ENCODE measurements at places on chromosomes 2 and 18. TPM values are rescaled to one million over a fixed set of nuclear protein-coding genes. Genes with fewer than 3 reads are reported as not detected.

GRCh38 chr2:227004482-227004881 lies 159.5 kb downstream of the COL4A4 start:
- no peak for ATAC-seq

- ATAC-seq = no peak
These were observed 19.5 kb downstream of the SLC25A52 start for GRCh38 chr18:31741097-31741735.

DNA sequence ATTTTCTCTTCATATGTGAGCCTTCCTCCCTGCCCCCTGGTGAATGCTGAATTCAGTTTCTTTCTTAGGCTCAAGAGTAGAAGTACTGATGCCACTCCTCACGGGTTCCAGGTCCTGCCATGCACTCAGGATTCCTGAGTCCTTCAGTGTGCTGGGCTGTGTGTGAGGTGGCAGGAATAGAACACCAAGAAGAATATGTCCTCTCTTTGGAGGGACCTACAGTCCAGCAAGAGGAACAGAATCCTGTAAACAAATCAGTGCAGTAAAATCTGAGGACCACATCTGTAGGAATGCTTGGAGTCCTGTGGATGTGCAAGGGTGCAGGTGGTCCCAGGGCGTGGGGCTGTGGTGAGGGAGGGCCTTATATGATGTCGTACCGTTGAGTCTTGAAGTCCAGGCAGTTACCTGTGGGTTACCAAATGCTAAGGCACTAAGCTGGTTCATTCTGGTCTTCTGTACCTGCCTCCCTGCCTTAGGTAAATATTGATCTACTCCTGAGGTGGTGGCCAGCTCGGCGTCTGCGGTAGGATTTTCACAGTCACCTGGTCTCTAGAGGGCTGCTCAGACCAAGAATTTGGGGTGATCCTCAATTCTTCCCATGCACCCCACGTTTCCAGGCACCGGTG lies 5.5 kb downstream of the ASAP2 start:
- no peak for ATAC-seq

DNA sequence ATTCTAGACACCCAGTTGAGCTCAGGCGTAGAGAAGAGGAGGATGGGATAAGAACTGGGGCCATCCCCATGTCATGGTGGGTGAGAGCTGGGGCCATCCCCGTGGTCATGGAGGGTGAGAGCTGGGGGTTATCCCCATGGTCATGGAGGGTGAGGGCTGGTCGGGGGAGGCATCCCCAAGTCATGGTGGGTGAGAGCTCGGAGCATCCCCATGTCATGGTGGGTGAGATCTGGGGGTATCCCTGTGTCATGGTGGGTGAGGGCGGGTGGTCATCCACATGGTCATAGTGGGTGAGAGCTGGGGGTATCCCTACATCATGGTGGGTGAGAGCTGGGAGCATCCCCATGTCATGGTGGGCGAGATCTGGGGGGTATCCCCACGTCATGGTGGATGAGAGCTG lies 52.5 kb downstream of the IL1RL2 start:
- ATAC-seq = no peak

DNA sequence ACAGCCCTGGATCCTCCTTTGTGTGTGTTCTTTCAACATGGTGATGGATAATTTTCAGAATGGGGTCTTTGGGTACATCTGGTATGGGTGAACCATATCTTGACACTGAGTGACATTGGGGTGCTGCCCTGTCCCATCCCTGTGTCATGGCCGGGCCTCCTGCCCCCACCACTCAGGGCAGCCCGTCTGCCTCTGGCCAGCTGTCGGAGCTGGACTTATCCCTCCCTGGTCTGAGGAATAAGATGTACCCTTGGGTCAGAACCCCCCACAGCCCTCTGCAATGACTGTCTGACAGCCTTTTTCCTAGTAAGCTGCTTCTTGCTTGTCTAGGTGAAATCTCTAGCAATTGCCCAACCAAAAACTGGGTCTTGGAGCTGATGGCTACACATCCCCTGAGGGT lies 142.9 kb downstream of the SH3RF3 start:
- no peak for ATAC-seq

- ATAC-seq = no peak
These were observed 133.1 kb downstream of the EIPR1 start for GRCh38 chr2:3244486-3244885.

- no peak for ATAC-seq
These were observed 397.8 kb downstream of the NBAS start for GRCh38 chr2:15163326-15163725.

- ATAC-seq = no peak
These were observed 32.3 kb downstream of the MAP3K2 start for GRCh38 chr2:127355407-127356008.

GRCh38 chr2:23445450-23445868 lies 60.5 kb downstream of the KLHL29 start:
- ATAC-seq = no peak

DNA sequence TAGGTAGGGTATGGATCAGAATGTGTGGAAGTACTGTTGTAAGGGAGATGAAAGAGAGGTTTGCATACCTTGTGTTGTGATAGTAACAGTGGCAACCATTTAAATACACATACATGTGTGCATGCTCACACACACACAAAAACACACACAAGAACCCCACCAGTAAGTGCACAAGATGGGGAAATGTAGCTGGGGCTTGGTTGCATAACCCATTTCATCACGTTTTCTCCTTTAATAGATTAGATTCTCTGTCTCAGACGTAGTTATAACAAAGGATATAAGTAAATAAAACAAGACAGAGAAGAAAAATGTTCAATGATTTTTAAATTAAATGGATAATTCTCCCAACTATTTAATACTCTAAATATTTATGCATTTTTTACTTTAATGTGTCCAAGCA lies 13.4 kb downstream of the ARHGAP15 start:
- no peak for ATAC-seq

GRCh38 chr2:68687018-68687417 lies 43.6 kb downstream of the PROKR1 start:
- no peak for ATAC-seq

DNA sequence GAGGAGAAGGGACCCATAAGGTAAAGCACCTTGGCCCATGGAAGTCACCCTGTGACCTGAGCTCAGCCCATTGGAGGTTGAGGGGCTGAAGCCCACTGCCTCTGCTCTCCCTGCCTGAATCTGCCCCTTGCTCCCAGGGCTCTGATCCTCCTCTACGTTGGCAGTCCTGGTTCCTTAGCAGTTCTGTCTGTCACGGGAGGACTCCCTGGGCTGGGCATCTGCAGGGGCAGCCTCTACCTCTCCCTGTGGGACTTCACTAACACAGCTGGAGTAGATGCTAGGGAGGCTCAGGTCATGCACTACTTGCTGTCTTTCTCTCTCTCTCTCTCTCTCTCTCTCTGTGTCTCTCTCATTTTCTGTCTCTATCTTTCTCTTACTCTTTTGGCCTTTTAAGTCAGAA lies 8.7 kb downstream of the GYPC start:
- no peak for ATAC-seq

GRCh38 chr2:206614811-206615210 lies 27.5 kb upstream of the FAM237A start:
- no peak for ATAC-seq

- no peak for ATAC-seq
These were observed 141.3 kb upstream of the LYPD1 start for GRCh38 chr2:132811148-132811915.

GRCh38 chr2:9179572-9180201 lies 26.9 kb upstream of the ASAP2 start:
- peak; percentile 83 for ATAC-seq

GRCh38 chr2:11356764-11357163 lies 12.3 kb upstream of the ROCK2 start:
- ATAC-seq = no peak

- peak; percentile 73 for ATAC-seq
These were observed 54.9 kb upstream of the MAP2 start for GRCh38 chr2:209368914-209369313.

GRCh38 chr18:38571651-38572050 lies 1006.1 kb upstream of the CELF4 start:
- ATAC-seq = no peak

DNA sequence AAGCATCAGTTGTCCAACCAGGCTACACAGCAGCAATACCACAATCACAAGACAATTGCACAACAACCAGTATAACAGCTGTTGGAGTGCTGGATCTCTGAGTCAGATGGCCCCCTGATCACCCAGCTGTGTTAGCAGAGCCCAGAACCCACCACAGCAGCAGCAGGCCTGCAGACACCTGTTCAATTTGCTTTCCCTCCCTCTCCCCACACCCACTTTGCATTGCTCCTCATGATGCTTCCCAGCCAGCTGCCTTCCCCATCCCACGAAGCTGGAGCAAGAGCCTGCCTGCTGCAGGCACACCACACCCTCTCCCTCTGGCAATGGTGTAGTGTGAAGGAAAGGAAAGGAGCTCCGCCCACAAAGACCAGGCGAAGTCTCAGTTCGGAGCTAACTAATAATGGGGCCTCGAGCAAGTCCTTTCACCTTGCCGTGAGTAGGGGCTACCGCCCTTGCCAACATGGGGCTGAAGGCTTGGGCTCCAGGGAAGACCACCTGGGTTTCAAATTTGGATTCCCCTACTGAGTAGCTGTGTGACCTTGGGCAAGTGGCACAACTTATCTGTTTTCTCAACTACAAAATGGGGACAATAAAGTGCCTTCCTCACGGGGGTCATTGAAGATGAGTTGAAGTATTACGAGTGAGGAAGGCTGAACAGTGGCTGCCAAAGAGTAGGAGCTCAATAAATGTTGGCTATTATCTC lies 19.4 kb upstream of the ZBTB7C start:
- peak; percentile 78 for ATAC-seq

- ATAC-seq = no peak
These were observed 69.8 kb upstream of the WIPF1 start for GRCh38 chr2:174667250-174667860.

DNA sequence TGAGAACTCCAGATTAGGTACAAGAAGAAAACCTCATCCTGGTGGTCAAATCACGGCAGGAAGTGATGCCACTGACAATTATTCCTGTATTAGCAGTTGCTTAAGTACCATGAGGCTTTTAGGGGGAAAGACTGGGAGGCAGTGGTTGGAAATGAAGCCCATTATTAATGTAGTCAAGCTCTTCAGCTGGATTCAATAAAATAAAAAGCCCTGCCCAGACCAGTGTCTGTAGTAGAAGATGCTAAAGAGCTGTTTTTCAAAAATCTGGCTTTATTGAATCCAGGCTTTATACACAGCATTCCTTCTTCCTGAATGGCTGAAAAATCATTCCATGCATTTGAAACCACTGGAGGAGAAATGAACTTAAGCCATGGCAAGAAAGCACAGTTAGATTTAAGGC lies 155.2 kb downstream of the BCL2 start:
- no peak for ATAC-seq

GRCh38 chr2:152755029-152755428 lies 36.6 kb downstream of the ARL6IP6 start:
- ATAC-seq = no peak

DNA sequence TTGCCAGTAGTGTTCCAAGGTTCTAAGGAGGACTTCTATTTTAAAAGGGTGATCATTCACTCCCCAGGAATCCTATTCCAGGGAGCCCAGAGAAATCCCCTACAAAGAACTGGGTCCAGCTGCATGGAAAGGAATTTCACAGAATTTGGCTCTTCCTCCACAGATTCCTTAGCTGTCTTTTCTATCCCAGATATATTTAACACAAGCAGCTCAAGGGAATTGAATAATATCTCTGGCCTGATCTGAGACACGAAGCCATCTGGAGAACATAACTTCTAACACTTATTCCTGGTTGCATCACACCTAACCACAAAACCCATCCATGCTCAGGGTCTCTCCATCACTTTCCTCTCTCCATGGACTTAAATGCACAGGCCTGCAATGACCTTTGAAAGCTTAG lies 306.7 kb upstream of the ACVR2A start:
- ATAC-seq = peak; percentile 66

GRCh38 chr2:232522623-232523401 lies 2.6 kb downstream of the PRSS56 start:
- ATAC-seq = no peak

DNA sequence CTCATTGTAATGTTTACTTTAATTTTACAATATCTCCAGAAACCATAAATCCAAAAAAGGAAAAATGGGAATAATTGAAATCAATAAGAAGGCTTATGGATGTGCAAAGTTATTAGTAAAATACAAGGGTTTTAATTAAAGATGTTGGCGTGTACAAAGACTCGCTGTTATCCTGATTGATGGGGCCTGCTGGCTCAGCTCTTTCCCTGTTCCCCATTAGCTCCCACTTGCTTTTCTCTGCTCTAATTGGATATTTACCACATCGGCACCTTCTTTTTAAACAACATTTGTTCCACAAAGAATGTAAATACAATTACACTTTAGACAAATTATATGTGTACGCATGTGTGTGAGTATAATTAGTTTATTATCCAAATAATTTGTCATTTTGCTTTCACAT lies 796.6 kb downstream of the ERBB4 start:
- no peak for ATAC-seq

- ATAC-seq = no peak
These were observed 143.9 kb upstream of the CREB1 start for GRCh38 chr2:207385903-207386302.

DNA sequence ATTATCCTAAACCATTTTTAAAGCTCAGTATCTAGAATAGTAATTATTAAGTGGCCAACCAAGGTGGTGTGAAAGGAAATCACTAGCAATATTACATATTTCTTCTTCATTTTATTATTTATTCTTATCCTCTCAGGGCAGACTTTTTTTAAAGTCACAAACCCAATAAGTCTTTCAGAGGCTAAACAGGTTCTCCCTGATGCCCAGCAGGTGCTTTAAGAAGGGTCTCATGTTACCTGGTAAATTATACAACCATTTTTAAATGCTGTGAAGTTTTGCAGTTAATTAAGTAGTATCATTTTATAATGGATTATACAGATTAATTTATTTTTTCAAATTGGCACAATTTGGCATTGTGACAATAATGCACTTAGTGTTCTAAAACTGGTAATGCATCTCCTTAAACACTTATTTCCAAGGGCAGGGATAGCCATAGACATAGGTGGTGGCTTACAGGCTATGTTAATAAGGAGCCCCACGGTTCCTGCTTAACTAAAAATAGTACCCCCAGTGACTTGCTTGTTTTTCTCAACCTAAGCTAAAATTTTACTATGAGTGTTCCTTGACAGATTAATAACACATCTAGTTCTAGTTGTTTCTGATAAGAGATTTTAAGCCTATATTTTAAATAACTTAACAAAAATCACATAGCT lies 67.0 kb downstream of the PMS1 start:
- ATAC-seq = no peak

GRCh38 chr18:23209796-23210195 lies 74.5 kb downstream of the CABLES1 start:
- ATAC-seq = no peak

- ATAC-seq = no peak
These were observed 121.9 kb upstream of the ACAA2 start for GRCh38 chr18:49935215-49935614.

Gene MGAT4A
- total RNA-seq = 12.7 TPM

Gene GTF2A1L
- total RNA-seq = 14.1 TPM

Gene PXDN
- 47.9 TPM for total RNA-seq

Gene GREB1L
- total RNA-seq = 13.5 TPM

Gene GNAL
- 24.6 TPM for total RNA-seq

Gene TUBA3E
- not detected for total RNA-seq

Gene ATP5F1A
- total RNA-seq = 461 TPM

Gene SIX2
- 1.2 TPM for total RNA-seq

Gene PIEZO2
- total RNA-seq = 1.8 TPM

Gene CABYR
- total RNA-seq = 6.7 TPM

Gene SLC40A1
- total RNA-seq = 32.1 TPM

Gene EVX2
- total RNA-seq = not detected

Gene SPR
- 40.9 TPM for total RNA-seq

Gene ALK
- 1.1 TPM for total RNA-seq

Gene AQP12A
- total RNA-seq = not detected

Gene DQX1
- total RNA-seq = not detected

Gene C2orf66
- total RNA-seq = not detected

Gene IL1F10
- not detected for total RNA-seq

Gene PRPF40A
- total RNA-seq = 55.4 TPM

All from gastroesophageal sphincter (tissue), 4 donors.